ENCODE measurements at places on chromosomes 3 and 15. TPM values are rescaled to one million over a fixed set of nuclear protein-coding genes. Genes with fewer than 3 reads are reported as not detected.

PPM1L gene
- polyA plus RNA-seq = 0.08 TPM

GRCh38 chr3:137988152-137988551 is 21.8 kb upstream of the CLDN18 start:
- DNase-seq = no peak

LEKR1 gene
- 0.27 TPM for polyA plus RNA-seq

DNA sequence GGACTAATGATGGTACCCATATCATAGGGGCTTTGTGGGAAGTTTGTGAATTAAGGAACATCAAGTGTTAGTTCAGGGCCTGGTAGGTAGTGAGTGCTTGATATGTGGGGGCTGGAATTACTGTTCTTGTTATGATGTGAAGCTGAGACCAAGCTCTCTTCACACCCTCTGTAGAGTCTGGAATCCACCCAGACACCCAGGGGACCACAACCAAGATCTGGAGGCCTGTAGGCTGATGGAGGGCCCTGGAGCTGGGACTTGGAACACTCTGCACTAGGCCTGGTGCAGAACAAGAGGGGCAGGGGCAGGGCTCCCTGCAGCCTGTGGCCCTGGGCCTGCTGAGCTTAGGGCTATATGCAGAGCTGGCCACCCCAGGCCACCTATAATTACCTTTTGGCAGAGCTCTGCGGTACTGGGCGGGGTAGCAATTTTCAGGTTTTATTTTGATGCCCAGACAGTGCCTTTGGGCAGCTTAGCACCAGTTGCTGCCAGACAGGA is 13.1 kb upstream of the PRKCD start:
- no peak for DNase-seq

EHD4 gene
- polyA plus RNA-seq = 29.1 TPM

GRCh38 chr3:114139836-114140235 is 39.0 kb downstream of the DRD3 start:
- DNase-seq = no peak

All from foreskin keratinocyte (primary cell).